ENCODE measurements at places on chromosomes 5 and 9.
A peak's percentile ranks its signal among the peaks of the same experiment; 100 is the strongest.

- no peak for DNase-seq
Measured at GRCh38 chr9:94005272-94005901, 50.2 kb upstream of the BARX1 start.

DNA sequence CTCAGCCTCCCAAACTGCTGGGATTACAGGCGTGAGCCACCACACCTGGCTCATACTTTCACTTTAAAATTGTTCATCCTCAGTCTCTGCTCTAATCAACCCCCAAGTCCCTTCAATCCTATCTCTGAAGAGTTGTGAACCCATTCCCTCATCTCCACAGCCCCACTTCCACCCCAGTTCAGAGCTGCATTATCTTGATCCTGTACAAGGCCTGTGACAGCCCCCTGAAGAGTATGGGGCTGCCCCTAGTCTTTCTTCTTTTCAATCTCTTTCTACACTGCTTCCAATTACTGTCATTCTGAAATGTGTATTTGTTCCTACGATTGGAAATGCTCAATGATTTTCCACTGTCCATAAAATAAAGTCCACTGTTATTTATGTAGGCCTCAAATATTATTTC is 588.3 kb downstream of the RAB3C start:
- no peak for DNase-seq

GRCh38 chr5:146003852-146004251 is 67.5 kb downstream of the SH3RF2 start:
- no peak for DNase-seq

DNA sequence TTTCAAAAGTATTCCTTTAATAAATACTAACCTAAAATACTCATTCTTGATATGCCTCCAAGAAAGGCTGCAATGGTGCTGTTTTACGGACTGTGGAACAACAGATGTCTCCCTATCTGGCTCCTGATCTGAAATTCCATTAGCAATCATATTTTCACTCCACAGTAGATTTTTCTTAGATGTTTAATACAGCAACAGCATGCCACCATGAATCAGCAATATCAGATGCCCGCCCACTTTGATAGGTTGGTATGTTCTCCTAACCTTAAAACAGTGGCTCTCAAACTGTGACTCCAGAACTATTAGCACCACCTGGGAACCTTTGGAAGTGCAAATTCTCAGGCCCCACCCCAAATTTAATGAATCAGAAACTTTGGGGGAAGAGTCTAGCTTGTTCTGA is 110.2 kb downstream of the MLLT3 start:
- DNase-seq, result no peak

DNA sequence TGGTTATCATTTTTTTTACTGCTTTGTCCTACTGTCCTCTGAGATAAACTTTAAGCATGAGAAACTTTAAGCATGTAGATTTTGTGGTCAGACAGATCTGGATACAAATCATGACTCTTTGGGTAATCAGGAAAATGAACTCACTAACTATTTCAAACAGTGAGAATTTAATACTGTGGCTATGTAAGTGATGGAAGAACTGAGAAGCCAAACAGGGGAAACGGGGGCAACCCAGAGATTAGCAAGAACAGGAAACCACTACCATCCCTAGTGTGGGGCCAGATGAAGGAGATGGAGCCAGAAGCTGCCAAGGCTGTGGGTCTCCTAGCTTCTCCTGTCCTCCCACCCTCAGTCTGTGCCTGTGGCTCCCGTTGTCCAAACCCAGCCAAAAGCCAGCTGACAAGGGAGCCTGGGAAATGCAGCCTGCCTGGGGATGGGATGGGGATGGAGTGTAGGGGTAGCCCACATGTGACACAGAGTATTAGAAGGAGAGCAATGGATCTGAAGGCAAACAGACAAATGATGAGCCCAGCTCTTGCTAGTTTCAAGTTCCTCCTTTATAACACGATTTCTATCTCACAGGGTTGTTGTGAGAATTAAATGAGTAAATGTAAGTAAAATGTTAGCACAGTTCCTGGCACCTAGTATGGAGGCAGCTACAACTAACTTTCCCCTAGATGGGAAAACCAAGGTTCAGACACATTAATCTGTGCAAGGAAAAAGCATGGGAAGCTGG is 27.7 kb upstream of the CDC23 start:
- no peak for DNase-seq

DNA sequence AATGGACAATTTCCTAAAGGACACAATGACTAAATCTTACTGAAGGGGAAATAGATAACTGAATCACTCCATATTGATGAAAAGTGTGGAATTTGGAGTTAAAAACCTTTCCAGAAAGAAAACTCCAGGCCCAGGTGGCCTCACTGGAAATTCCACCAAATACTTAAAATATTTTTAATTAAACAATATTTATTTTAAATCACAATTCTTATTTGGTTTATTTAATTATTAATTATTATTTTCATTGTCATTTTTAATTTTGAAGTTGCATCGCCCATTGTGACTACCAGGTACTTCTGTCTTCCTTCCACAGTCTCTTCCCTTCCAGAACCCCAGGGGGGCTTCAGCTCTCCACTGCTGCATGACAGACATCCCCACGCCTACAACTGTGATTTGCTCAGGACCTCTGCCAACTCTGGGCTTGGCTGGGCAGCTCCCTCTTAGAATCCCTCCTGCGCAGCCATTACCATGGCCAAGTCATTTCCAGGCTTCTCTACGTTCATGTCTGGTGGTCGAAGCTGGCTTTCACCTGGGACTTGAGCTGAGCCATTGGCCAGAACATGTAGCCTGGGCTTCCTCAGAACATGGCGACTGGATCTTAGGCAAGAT is 16.4 kb upstream of the GADD45G start:
- DNase-seq, result no peak

GRCh38 chr9:93112116-93112863 is 16.3 kb downstream of the CARD19 start:
- DNase-seq, result peak; percentile 77

GRCh38 chr5:40165106-40165788 is 514.5 kb upstream of the PTGER4 start:
- no peak for DNase-seq

- no peak for DNase-seq
Measured at GRCh38 chr5:179143446-179143845, 83.3 kb downstream of the ZNF354C start.
